Activated T-helper 1 cell treated with Interleukin-2 at 50 U/mL for 16 hours (primary cell): ENCODE measurements at places on chromosomes 16 and 17.
A peak's percentile ranks its signal among the peaks of the same experiment; 100 is the strongest.

GRCh38 chr16:68059804-68060203, 25.4 kb upstream of the NFATC3 start:
- no peak for DNase-seq

- DNase-seq = no peak
These were observed 60.8 kb downstream of the TBC1D16 start for GRCh38 chr17:79974566-79975497.

DNA sequence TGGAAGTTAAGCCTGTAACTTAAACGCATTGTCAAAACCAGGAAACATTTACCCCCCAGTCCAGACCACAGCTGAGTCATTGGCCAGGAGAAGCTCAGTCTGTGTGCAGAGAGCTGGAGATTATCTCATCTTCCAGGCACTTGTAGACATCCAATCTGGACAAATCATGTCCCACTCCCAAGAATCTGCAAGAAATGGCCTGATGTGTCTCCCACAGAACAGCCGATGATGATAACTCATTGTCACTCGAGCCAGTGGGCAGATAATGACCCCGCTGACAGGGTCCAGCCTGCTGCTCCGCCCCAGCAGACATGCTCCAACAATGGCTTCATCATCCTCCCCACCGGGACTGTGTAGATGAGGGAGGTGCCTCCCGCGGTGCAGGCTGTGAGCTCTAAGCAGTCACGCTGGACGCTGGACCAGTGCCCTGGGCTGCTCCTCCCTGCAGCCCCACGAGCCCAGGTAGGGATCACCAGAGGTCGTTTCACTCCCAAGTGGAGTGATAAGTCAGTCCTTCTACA, 322.5 kb downstream of the C16orf95 start:
- no peak for DNase-seq

GRCh38 chr16:11639925-11640899, 28.0 kb upstream of the SNN start:
- DNase-seq = no peak

- peak; percentile 52 for DNase-seq
These were observed 787 bp downstream of the CTCF start for GRCh38 chr16:67562918-67563707.

DNA sequence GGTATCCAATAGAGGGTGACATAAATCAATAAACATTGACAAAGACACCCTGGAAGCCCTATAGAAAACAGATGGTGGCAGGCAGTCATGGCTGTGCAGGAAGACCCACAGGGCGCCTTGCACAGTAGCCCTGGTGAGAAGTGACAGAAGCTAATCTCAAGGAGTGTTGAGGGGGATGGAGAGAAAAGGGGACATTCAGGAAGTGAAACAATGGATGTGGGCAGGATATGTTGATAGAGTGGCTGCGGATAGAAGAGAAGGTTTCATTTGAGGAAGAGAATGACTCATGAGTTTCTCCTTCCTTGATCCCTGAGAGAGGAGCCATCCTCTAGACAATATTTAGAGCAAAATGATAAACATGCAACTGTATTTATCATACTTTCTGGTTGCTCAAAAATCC, 468.8 kb upstream of the HSBP1 start:
- DNase-seq = no peak

DNA sequence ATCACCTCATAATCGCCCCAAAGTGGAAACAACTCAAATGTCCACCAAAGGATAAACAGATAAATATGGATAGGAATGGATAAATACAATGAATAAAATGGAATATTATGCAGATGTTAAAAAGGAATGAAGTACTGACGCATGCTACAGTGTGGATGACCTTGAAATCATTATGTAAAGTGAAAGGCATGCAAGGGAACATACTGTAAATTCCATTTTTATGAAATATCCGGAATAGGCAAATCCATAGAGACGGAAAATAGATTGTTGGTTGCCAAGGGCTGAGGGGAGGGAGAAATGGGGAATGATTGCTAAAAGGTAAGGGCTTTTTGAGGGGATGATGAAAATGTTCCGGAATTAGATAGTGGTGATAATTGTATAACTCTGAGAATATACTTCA, 36.0 kb downstream of the STAT5B start:
- no peak for DNase-seq

DNA sequence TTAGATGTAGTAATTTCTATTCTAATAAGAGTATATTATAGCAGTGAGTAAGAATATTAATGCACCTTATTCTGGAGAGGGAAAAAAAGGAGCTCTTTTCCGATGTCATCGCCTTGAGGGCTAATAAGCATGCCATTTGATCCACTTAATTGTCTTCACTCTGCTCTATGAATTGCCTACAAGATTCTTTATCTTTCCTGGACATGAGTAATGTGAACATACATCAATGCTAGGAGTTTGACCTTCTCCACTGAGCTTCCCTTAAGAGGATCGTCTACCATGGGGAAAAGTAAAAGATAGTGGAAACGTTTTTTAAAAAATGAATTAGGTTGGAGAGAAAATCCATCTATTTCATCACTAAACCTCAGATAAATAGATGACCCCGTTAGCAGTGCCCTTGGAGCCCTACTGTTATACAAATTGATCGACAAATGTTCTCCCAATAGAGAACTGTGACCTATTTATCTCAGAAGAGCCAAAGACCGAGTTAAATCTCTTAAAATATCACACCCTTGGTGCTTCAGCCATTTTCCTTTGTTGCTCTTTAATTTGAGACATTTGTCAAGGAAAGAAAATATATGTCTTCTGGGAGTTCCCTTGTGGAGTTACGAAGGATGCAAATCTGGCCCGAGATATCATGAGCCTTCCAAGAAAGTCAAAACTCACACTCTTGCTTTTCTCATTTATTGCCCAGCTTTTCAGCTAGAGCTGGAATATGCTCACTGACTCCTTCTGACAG, 898.5 kb downstream of the KCNJ2 start:
- no peak for DNase-seq

DNA sequence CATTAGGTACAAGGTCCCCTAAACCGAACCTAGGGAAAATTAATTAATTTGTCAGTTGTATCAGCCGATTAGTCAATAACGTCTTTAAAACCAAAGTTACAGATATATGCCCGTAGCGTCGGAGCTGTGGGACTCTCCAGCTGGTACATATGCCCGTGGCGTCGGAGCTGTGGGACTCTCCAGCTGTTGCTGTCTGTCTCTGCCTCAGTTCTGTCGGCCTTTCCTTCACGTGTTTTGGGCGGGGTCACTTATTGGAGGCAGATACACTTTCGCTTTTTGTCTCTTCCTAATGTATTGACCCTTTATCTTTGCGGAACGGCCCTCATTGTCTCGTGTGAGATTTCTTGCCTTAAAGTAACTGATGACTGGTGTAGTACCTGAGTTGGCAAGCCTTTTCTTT, 62.0 kb upstream of the ZNF750 start:
- no peak for DNase-seq

DNA sequence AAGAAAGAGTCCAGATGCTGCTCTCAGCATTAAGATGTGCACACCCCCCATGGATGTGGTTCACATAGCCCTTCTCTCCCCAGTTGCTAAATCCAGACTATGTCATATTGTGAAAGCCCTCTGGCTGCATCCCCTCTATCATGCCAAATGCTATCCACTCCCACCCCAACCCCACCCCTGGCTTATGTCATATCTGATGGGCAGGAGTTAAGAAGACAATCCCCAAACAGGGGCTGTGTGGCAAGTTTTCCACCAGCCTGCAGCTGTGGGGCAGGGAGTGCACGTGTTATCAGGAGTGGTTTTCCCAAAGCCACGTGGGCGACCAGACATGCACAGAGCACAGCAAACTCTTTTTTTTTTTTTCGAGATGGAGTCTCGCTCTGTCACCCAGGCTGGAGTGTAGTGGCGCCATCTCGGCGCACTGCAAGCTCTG, 10.0 kb downstream of the FAM117A start:
- no peak for DNase-seq

GRCh38 chr17:40564883-40565768, at the start of gene CCR7:
CCR7 (minus strand) TSS chr17:40565472; CDS start chr17:40565409, 63 bp downstream.
- DNase-seq = peak; percentile 81

GRCh38 chr16:27841911-27842310, 221.6 kb downstream of the GSG1L start:
- no peak for DNase-seq

DNA sequence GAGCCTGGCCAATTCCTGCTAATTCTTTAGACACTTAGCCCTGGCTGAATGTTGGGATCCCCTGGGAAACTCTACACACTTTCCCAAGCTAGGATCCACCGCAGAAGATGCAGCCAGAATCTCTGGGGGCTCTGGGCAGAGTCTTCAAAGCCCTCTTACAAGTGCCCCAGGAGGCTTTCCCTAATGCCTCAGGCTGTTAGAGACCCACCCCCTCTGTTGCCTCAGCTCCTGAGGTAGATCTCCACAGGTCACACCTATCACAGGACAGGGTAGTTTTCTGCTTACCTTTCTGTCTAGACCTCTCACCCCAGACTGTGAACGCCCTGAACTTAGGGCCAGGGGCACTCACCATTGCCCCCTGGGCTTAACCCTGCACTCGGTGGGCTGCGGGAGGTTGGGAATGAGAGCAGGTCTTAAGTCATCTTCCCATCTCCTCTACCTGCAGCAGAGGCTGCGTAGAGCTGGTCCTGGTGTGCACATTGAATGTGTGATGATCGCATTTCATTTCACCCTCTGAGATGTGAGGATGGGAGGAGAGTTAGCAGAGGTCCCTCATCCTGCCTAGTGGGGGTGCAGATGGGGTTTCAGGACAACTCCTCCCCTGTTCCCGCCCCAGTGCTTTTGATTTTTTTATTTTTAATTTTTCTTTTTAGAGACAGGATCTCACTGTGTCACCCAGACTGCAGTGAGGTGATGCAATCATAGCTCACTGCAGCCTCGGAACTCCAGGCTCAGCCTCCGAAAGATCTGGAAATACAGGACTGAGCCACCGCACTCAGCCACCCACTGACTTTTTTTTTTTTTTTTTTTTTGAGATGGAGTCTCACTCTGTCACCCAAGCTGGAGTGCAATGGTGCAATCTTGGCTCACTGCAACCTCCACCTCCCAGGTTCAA, 89.0 kb upstream of the LHX1 start:
- no peak for DNase-seq

DNA sequence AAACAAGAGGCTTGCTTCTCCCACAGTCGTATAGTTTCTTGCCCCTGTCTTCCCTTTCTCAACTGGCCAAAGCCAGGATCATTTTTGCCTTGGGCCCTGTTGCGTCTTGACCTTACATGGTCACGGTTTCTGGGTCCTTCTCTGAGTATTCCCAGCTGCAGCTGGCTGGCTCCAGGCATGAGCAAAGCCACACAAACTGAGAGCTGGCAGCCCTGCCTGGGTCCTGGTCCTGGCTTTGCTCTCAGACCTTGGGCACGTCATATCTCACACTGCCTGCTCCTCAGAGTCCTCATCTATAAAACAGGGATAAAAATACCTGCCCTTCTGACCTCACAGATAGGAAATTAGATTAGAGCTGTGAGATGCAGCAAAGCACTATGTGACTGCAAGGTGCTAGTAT, 277.6 kb downstream of the CBLN1 start:
- DNase-seq = no peak

DNA sequence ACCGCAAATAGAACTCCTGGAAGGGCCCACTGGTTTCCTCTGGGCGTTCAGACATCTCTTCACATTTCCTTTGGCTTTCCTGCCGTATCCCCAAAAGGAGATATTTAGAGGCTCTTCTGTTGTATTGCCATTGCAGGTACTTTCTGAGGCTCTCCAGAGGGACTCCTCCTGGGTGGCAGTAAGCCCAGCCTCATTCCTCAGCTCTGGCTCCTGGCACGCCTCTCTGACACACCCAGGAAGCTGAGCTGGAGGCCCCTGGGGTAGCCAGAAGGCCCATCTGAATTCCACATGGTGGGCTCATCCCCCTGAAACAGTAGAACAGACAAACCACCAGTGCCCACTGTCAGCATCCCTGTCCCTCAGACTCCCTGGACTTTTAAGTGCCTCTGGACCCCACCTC, 206.7 kb downstream of the PARN start:
- no peak for DNase-seq

- DNase-seq = no peak
These were observed 36.1 kb upstream of the FASN start for GRCh38 chr17:82134101-82134500.

- no peak for DNase-seq
These were observed 131.8 kb downstream of the UTP18 start for GRCh38 chr17:51391982-51392654.

GRCh38 chr17:45096926-45097325, 35.4 kb downstream of the PLCD3 start:
- no peak for DNase-seq

DNA sequence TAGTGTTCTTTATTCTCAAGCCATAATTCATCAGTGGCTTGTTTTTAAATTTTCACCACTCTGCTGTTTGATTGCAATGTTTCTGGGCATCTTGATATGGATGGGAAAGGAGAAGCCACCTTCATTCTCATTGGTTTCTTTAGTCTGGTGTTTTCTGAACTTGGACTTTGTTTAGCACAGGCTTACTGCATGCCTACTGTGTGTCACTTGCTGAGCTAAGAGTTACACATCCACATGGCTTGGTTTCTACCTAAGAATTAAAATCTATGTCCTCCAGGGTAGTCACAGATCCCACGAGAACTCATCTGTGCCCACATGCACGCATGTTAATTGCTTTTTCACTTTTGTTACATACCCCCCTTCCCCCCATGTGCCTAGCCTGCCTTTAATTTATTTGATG, 4.6 kb downstream of the CMIP start:
- DNase-seq = no peak

DNA sequence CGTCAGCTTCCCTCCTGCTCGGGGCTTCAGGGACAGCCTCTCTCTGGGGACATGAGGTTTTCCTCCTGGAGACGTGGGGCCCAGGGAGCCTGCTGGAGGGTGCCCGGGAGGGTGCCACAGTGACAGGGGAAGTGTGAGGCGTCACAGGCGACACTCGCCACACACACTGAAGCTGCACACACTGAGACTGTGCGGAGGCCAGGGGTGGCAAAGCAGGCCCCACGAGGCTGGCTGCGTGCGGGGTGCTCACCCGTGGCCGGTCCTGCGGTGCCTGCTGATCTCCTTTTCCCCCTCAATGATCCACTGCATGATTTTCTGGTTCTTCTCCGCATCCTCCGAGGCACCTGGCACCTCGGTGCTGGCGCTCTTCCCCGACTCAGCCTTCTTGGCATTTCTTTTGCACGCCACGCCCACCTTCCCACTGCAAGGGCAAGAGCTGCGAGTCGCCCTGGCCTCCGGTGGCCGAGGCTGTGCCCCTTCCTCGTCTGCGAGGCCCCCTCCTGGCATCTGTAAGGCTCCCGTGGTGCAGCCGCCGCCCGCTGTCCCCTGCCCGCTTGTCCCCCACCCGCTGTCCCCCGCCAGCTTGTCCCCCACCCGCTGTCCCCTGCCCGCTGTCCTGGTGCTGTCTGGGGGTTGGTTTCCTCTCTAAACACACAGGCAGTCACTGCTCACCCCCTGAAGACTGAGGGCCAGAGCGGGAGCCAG, 14.0 kb downstream of the PDIA2 start:
- no peak for DNase-seq

GRCh38 chr17:63477480-63478440, 899 bp downstream of the ACE start:
- no peak for DNase-seq

- no peak for DNase-seq
These were observed 68.0 kb upstream of the NKD1 start for GRCh38 chr16:50480206-50480605.

GRCh38 chr16:84839956-84840355, 20.2 kb downstream of the CRISPLD2 start:
- DNase-seq = no peak
